ENCODE measurements at places on chromosomes 1 and 21.
A peak's percentile ranks its signal among the peaks of the same experiment; 100 is the strongest.

- DNase-seq = no peak
Observed at GRCh38 chr1:114320586-114320985, 166.9 kb upstream of the SYT6 start.

DNA sequence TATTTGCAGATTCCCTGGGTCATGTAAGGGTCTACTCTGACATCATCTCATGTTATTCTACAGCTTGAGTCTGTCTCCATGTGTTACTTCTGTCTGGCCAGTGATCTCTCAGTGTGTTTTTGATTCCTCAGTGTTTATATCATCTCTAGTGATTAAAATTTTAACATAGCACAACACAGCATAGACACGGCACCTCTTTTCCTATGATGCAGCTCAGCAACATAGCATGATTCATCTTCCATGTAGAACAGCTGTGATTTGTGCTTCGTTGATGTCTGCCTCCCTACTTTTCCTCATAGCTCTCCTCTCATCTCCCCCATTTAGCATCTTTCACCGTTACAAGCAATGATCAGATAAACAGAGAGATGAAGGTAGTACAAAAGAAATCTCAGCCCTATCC lies 163.9 kb upstream of the DPT start:
- DNase-seq = no peak

- DNase-seq = no peak
Observed at GRCh38 chr1:96987186-96987703, 265.7 kb downstream of the PTBP2 start.

GRCh38 chr1:153533689-153534201 lies 2.0 kb downstream of the S100A6 start:
- DNase-seq = no peak

GRCh38 chr1:231778009-231778719 lies 151.6 kb downstream of the DISC1 start:
- DNase-seq = no peak

DNA sequence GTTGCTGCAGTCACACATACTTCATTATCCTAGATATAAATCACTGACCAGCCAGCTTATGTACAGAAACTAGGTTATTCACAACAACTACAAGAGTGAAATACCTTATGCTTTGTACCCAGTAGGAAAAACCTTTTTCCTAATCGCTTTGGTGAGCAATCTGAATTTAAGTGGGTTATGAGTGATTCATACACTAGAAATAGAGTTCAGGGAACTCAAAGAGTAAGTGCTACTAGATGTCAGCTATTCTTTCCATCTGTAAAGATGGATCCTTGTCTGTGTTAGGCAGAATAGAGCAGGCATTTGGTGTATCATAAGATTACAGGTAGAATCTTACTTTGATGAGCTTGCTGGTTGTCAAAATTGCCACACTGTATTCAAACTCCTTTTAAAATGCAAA lies 101.9 kb downstream of the ZNF644 start:
- DNase-seq = no peak

- DNase-seq = no peak
Observed at GRCh38 chr21:34642211-34643075, 26.4 kb upstream of the CLIC6 start.

GRCh38 chr1:156391701-156392100 lies 22.7 kb downstream of the RHBG start:
- no peak for DNase-seq

- DNase-seq = peak; percentile 42
Observed at GRCh38 chr1:43329995-43330751, 7.4 kb upstream of the MPL start.

GRCh38 chr1:55552636-55553035 lies 337.5 kb upstream of the USP24 start:
- no peak for DNase-seq

DNA sequence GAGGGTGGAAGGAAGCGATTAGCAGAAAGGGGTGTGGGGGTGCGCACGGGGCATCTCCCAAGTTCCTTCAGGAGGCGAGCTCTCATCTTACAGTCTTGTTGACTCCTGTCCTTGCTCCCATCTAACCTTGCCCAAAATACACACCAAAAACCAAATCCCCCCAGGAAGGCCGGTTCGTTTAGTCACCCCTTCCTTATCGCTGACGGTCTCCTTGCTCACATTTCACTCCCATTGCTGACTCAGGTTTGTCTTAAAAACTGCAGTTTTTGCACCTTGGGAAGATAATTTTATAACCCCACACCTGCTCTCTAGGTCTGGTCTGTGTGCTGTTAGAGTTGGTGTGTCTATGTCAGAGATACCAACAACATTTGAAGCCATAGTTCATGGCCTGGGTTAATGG lies 68.1 kb upstream of the F3 start:
- no peak for DNase-seq

DNA sequence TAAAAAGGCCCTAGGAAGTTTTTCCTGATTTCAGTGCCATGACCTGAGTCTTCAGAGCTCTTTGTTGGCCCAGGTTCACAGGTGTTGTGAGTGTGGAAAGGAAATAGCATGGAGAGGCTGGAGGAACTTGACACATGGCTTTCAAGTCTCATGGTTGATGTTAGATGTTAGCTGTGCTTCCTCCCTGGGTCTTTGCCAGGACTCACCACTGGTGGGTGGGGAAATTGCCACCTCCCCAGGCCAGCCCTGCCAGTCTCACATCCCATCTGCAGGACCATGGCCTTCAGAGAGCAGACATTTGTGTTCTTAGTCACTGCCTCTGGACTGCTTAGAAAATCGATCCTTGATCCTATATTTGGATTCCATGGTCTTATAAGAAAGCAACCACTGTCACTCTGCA lies 383.2 kb downstream of the DISC1 start:
- no peak for DNase-seq

DNA sequence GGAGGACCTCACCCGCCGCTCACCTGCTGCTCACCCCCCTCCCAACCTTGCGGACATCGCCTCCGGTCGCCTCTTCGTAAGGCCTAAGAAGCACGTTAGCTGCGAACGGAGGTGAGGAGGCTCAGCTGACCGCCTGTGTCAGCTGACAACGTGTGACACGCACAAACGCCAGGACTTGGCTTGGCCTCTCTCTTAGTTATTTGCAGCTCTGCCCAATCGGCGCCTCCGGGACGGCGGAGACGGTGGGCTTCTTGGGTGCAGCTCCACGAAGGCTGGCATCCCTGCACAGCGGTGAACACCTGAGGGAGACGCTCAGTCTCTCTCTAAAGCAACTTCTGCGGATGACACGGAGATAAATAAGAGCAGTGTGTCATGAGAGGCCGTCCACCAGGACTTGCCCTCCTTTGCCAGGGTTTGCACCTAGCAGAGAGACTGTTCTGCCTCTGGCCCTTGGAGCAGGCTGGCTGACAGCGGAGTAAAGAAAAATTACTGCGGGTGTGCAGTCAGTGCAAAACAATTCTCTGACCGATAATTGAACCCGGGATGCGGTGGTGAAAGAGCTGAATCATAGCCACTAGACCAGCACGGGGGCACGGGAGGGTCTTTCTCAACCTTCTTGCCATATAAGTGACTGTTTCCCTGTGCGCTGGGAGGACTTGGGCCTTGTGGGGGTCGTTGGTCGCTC lies 318.9 kb downstream of the FAM72C start:
- no peak for DNase-seq

DNA sequence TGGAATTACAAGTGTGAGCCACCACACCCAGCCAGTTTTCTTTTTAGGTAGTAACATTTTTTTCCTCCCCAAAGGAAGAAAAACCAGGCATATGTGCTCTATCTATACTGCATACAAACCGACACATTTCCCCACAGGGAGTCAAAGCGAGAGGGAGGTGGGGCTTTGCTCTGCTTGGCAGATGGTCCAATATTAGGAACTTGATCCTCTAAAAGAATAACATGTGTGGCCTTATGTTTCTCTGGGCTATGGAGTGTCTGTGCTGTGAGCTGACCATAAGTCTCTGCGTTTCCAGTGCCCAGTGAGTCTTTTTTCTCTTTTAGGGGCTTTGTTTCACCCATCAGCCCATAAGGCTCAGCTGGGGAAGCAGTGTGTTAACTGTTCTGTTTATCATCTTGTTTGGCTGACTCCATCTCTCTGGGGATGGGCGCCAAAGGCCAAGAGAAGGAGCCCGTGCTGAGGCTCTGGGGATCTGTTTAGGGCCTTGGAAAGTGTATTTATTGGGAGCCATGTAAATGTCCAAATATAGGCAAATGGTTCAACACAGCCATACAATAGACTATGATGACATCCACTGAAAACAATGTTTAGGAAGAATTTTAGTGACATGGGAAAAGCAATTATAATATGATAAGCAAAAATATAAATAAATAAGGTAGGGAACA lies 20.2 kb downstream of the LMOD1 start:
- DNase-seq = no peak

DNA sequence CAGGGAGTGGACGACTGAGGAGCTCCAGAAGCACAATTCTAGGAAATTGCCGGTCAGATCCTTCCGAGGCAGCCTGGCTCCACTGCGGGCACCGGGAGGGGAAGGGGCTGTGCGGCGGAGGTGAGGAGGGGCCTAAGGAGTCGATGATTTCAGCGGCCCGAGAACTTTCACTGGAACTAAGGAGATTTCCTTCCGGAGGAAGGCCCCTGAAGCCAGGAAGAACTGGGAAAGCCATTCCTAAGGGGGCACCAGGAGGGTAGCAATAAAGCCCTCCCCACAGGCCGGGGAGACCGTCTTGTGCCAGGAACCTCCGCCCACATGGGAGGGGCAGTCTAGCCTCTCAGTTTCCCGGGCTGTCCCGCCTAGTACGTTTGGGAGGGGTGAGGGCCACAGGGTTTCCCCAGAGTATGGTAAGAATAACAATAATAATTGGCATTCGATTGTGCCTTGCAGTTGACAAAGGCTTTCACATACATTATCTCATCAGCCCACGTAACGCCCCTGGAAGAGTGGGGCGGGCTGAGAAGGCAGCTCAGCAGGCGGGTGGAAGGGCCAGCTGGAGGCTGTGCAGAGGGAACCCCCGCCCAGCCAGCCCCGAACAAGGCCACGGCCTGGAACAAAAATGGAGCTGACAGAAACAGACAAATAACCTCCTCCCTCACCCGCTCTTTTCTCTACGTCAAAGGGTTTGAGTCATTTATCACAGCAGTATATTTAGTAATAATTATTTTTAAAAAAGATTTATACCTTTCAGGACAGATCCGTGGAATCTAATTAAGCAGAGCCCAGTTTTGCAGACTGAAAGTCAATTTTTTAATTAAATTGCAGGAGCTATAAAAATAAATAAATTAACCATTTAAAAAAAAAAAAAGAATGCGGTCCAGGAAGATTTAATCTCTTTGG lies 19.8 kb downstream of the NPR1 start:
- no peak for DNase-seq

DNA sequence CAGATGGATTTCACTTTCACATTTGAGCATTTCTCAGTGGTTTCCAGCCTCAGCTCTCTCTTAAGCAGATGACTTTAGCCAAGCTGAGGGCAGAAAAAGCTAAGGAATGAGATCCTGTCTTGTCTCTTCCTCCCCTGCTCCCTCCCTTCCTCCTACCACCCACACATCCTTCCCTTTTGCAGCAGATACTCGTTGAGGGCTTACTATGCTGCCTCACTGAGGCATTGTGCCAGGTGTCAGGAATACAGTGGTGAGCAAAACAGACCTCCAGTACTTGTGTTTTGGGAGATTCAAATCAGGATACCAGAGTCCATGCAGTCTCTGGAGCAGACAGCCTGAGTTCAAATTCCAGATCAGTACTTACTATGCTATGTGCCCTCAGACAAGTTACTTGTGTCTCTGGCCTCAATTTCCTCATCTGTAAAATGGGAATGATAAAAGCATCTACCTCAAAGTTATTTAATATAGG lies 43.2 kb downstream of the KIF26B start:
- DNase-seq = no peak

- no peak for DNase-seq
Observed at GRCh38 chr1:60171801-60172200, 98.2 kb upstream of the C1orf87 start.

DNA sequence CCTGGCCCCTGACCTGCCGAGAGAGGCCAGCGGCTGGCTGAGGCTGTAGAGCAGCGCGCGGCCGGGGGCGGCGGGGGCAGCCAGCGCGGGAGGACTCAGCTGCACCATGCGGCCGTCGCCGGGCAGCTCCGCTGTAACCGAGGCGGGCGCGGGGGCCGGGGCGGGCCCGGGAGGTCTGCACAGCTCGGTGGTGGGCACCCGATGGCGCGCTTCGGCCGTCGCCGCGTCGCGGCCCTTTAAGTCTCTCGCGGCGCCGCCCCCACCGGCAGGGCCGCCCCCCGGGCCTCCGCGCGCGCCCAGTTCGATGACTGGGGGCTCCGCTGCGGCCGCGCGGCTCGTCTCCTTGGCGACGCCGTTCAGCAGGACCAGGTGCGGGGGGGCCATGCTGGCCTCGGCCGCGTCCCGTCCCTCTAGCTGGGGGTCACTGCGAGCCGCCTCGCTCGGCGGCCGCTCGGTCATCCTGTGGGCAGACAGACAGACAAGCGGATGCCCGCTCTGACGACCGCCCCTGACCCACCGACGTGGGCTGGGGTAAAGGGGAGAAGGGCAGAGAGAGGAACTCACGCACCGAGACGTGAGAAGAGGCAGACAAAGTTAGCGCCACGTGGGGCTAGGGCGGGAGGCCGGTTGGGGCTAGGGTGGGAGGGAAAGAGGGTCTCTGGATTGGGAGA lies 6.5 kb downstream of the TAL1 start:
- DNase-seq = no peak

DNA sequence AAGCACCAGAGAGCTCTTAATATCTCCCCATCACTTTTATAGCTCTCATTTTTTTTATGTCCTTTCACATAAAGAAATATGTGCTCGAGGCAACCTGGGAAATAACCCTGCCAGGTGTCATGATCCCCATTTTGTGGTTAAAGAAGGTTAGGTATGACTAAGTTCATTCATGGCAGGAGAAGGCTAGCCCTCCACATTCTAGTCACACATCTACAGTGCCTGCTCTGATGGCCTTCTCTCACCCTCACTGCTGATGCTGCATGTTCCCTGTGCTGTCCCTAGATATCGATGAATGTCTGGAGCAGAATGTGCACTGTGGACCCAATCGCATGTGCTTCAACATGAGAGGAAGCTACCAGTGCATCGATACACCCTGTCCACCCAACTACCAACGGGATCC lies 187.5 kb downstream of the TPR start:
- no peak for DNase-seq

- no peak for DNase-seq
Observed at GRCh38 chr1:3460672-3461131, 6.2 kb downstream of the ARHGEF16 start.

DNA sequence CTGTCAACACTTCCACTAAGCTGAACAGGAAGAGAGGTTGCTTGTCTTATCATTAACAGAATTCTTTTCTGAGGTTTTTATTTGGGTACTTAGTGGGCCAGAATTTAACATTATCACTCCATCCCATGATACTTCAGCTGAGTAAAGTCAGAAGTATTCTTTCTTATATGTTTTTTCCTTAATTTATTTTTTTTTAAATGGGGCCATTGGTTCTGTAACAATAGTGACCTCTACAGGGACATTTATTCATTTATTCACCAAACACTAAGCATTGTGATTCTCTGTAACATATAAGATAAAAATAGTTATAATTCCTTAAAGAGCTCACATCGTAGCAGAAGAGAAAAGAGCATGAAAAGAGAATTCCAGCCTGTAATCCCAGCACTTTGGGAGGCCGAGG lies 9.8 kb downstream of the GREM2 start:
- DNase-seq = no peak

Measured in T-helper 2 cell (primary cell).